Activated CD4-positive, alpha-beta memory T cell treated with anti-CD3 and anti-CD28 coated beads, Interleukin-2, amount 10 ng/mL, durations not matched to agents 7 days and 5 days (primary cell): ENCODE measurements at places on chromosomes 1 and 21. TPM values are rescaled to one million over a fixed set of nuclear protein-coding genes. Genes with fewer than 3 reads are reported as not detected.
A peak's percentile ranks its signal among the peaks of the same experiment; 100 is the strongest.

Gene S100B
- not detected for total RNA-seq

Gene MARK1
- not detected for total RNA-seq

DNA sequence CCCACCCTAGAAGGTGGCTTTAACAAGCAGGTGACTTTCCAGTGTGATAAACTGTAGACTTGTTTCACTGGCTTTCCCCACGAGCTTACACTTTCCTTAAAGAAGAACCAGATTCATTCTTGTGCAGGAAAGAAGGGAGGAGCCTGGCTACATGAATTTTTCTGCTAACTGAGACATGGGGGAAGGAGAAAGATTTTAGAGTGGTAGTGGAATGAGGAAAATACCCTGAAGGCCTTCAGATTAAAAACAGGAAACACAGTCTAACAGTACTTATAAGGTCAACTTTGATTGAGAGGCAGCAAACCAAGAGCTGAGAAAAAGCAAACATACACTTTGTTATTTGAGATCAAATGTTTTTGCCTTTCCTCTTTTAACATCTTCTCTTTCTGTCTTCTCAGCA, 640.9 kb upstream of the PLXNA2 start:
- DNase-seq = no peak
- peaks cover 1% of the 10 kb centered on the region for H3K27me3 ChIP-seq
- H3K36me3 ChIP-seq = no peaks in the 10 kb centered on the region
- H3K4me1 ChIP-seq = no peaks in the 10 kb centered on the region

DNA sequence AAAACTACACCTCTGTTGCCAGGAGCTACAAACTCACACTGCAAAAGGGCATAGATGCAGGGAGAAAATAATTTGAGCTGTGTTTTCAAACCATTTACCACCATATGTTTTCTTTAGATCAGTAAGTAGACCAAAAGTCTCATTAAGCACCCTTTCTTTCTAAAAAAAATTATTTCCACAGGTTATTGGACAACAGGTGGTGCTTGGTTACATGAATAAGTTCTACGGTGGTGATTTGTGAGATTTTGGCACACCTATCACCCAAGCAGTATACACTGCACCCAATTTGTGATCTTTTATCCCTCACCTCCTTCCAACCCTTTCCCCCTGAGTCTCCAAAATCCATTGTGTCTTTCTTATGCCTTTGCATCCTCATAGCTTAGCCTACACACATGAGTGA, 21.1 kb downstream of the MAP10 start:
- H3K36me3 ChIP-seq = no peaks in the 10 kb centered on the region
- H3K27me3 ChIP-seq = peaks cover 10% of the 10 kb centered on the region
- no peak overlapping the region for H3K4me3 ChIP-seq
- DNase-seq = no peak

DNA sequence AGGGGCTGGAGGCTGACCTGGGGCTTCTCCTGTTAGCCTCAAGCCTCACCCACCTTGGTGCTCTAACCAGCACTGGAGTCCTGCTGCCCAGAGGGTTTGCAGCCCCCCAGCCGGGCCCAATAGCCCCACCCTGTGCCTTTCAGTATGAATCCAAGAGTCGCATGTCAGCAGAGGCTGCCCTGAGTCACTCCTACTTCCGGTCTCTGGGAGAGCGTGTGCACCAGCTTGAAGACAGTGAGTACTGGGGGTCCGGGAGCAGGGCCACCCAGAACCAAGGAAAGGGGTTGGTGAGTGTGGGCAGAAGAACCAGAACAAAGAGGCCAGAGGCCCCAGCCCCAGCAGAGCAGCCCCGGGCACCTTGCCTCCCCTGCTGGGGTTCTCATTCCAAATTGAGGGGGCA, 25.6 kb downstream of the CDK18 start:
- DNase-seq = no peak
- H3K27me3 ChIP-seq = peaks cover 4% of the 10 kb centered on the region
- no peak overlapping the region for H3K27ac ChIP-seq

GRCh38 chr1:54347955-54348699, 58.1 kb downstream of the SSBP3 start:
- H3K36me3 ChIP-seq = no peaks in the 10 kb centered on the region
- H3K4me1 ChIP-seq = peaks cover 14% of the 10 kb centered on the region

GRCh38 chr1:41581216-41582003, 96.9 kb upstream of the EDN2 start:
- no peak overlapping the region for H3K4me3 ChIP-seq
- no peaks in the 10 kb centered on the region for H3K27me3 ChIP-seq
- peak overlapping the region; percentile 34 for H3K27ac ChIP-seq
- peaks cover 16% of the 10 kb centered on the region for H3K4me1 ChIP-seq
- peaks cover 42% of the 10 kb centered on the region for H3K36me3 ChIP-seq
- DNase-seq = peak; percentile 14
